Type B pancreatic cell (in vitro differentiated cells): ENCODE measurements at places on chromosomes 5 and 9.

- peak; percentile 49 for DNase-seq
Measured at GRCh38 chr5:171427318-171428167, 8.1 kb downstream of the FGF18 start.

- DNase-seq = no peak
Measured at GRCh38 chr5:134594797-134595457, 37.7 kb downstream of the SAR1B start.

DNA sequence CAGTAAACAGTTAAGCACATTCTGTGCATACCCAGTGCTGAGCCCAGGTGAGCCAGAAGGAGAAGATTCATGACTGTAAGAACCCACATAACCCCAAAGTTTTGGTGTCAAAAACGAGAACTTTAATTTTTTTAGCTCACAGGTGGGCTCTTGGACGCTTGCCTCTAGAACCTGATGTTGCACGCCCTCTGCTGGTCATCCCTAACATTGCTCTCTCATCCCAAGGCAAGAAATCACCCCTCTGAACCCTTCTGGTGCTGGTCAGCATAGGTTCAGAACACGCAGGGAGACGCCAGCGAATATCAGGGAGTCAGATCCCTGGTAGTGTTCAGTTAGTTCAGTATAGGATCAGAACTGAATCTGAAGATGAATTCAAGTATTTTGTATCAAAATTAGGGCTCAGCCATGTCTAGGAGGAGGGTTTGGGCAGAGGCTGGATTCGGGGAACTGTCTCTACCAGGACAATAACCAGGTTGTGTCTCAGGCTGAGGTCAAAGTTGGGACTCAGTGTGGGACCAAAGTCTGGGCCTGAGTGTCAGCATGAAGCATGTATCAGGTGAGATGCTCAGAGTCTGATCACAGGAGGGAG lies 4.1 kb upstream of the DNAJB5 start:
- DNase-seq = no peak

- DNase-seq = no peak
Measured at GRCh38 chr5:41410307-41410706, 100.1 kb downstream of the PLCXD3 start.

- no peak for DNase-seq
Measured at GRCh38 chr5:34499001-34499734, 157.0 kb upstream of the RAI14 start.

DNA sequence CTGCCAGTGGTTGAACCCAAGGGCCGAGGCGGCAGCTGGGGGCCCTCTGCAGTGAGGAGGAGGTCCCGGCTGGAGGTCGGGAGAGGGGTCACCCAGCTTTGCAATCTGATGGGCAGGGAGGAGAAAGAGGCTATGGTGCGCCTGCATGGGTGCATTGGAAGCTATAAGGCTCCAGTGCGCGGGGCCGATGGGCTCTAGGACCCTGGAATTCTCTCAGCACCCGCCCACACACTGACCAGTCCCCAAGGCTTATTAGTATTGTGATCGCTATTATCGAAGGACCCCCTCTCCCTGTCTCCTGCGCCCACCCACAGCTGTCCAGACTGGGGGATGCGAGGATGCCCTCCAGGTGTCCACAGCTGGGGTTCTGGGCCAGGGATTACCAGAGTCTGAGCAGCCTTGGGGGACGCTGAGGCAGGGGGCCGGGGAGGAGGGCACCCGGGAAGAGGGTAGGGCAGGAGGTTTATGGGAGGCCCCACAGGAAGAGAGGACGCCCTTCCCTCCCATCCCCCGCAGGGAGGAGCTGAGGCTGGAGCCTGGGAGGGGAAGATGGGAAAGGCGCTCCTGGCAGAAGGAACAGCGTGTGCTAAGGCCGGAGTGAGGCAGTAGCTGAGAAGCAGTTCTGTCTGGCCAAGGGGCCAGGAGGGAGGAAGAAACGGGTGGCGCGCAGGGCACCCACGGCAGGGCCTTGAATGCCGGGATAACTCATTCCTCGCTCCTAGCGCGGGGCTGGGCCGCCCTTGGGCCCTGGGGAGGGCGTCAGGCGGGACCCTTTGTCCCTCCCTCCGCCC lies 24.2 kb downstream of the C9orf50 start:
- no peak for DNase-seq
